Activated T-helper 2 cell treated with anti-CD3 and anti-CD28 coated beads, Interferon-gamma antibody, Interleukin-2, Interleukin-4, amounts not matched to agents 10 μg/mL and 5 μg/mL and 100 μg/mL, durations not matched to agents 14 hours and 24 hours and 36 hours (primary cell): ENCODE measurements at places on chromosomes 3 and 15.

DNA sequence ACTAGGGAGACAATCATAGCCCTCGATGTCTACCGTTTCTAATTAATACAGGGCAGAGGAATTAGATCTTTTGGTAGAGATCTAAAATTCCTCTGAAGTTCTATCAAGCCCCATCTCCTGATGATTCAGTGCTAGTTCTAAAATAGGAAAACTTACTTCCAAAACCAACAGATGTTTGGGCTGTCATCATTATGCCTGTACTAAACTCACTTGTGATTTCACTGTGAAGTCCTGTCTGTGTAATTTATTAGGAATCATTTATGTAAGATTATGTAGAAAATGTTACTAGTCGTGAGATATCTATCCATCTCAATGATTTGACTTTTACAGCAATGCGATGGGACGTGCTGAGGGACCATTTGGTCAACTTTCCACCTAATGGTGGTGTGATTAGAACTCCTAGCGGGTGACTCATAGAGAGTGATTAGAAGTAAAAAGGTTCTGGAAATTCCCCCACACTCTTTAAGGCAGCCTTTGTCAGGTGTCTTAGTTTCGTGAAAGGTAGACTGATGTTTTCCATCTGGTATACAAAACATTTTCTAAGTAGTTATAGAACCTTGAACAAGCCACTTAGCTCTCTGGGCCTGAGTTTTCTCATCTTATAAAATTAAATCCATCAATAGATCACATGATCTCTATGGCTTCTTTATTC is 34.2 kb downstream of the LIPC start:
- no peaks in the 10 kb centered on the region for H3K36me3 ChIP-seq
- H3K4me3 ChIP-seq, result no peak overlapping the region
- no peaks in the 10 kb centered on the region for H3K27me3 ChIP-seq
- H3K27ac ChIP-seq, result peak overlapping the region; percentile 20
- H3K4me1 ChIP-seq, result peaks cover 56% of the 10 kb centered on the region

- peaks cover 4% of the 10 kb centered on the region for H3K36me3 ChIP-seq
- no peak for DNase-seq
- no peak overlapping the region for H3K27ac ChIP-seq
- no peaks in the 10 kb centered on the region for H3K4me1 ChIP-seq
- H3K27me3 ChIP-seq, result peaks cover 24% of the 10 kb centered on the region
- H3K4me3 ChIP-seq, result no peak overlapping the region
Measured at GRCh38 chr3:13289771-13290285, 130.3 kb downstream of the NUP210 start.

- no peaks in the 10 kb centered on the region for H3K36me3 ChIP-seq
- no peak overlapping the region for H3K27ac ChIP-seq
- H3K4me3 ChIP-seq, result no peak overlapping the region
- no peaks in the 10 kb centered on the region for H3K4me1 ChIP-seq
- H3K27me3 ChIP-seq, result no peaks in the 10 kb centered on the region
- DNase-seq, result no peak
Measured at GRCh38 chr3:104669083-104669482, 697.6 kb upstream of the ALCAM start.

DNA sequence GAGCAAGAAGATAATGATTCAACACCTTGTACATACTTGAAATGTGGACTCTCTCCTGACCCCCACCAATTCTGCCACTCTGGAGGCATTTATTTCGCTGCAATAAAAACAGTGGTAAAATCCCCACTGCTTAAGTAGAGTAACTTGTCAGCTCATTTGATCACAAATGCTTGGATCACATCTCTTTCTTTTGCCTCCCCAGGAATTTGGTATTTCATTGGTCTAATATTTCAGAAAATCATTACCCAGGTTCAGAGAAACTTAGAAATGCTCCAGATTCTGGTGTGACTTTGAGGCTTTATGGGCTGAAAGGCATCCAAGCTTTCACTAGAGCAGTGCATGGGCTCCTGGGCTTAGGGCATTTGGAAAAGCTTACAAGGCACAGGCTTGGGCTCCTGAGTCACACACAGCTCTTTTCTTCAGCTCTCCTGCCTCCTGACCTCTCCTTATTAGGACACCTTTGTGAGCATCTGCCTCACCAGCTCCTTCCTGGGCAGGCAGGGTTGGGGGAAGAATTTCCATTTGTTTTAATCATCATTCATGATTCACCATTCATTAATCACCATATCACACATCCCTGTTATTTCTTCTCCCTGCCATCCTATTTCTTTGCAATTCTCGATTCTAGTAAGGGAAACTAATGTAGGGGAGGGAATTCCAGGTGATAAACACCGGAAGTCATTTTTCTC is 22.5 kb downstream of the CDCP1 start:
- no peaks in the 10 kb centered on the region for H3K27me3 ChIP-seq
- peaks cover 60% of the 10 kb centered on the region for H3K4me1 ChIP-seq
- H3K4me3 ChIP-seq, result no peak overlapping the region

DNA sequence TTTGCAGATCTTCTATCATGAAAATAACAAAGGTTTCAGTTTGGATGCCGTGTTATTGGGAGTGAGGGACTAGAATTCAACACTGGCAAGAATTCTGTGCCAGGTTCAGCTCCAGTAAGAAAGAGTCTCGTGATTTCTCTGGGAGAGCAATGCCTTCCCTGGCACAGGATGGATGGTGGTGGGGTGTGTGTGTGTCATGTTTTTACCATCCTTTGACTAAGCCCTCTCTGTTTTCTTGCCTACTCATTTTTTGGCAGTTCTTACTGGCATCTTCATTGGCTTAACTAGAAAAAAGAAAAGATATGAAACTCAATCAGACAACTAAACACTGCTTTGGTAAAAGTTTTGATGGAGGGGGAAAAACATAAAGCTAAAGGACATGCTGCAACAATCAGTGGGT is 86.6 kb downstream of the FMN1 start:
- H3K36me3 ChIP-seq, result no peaks in the 10 kb centered on the region
- no peak overlapping the region for H3K4me3 ChIP-seq
- no peak for DNase-seq
- H3K4me1 ChIP-seq, result peaks cover 6% of the 10 kb centered on the region

GRCh38 chr3:37888421-37888820 is 26.7 kb downstream of the CTDSPL start:
- H3K36me3 ChIP-seq, result no peaks in the 10 kb centered on the region
- H3K4me1 ChIP-seq, result peaks cover 4% of the 10 kb centered on the region
- H3K27ac ChIP-seq, result no peak overlapping the region
- H3K4me3 ChIP-seq, result no peak overlapping the region
- no peak for DNase-seq
- no peaks in the 10 kb centered on the region for H3K27me3 ChIP-seq

DNA sequence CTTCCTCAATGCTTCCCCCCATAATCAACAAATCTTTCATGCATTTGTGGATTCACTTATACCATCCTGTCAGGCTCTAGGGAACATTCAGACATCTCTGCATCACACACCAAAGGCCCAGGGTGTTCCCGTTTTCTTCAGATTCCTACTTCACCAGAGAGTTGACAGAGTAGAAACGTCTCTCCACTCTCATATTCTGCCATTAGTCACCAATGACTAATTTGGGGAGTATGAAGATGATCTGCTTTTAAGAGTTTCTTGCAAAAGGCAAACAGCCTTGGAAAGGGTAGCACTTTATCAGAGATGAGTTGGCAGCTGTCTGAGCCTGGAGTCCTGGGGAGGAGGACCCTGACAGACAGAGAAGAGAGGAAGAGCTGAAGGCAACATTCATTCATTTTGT is 55.8 kb upstream of the DGKG start:
- H3K27me3 ChIP-seq, result peaks cover 10% of the 10 kb centered on the region
- no peak overlapping the region for H3K4me3 ChIP-seq
- H3K4me1 ChIP-seq, result peaks cover 12% of the 10 kb centered on the region
- H3K36me3 ChIP-seq, result no peaks in the 10 kb centered on the region
- no peak overlapping the region for H3K27ac ChIP-seq
- no peak for DNase-seq

DNA sequence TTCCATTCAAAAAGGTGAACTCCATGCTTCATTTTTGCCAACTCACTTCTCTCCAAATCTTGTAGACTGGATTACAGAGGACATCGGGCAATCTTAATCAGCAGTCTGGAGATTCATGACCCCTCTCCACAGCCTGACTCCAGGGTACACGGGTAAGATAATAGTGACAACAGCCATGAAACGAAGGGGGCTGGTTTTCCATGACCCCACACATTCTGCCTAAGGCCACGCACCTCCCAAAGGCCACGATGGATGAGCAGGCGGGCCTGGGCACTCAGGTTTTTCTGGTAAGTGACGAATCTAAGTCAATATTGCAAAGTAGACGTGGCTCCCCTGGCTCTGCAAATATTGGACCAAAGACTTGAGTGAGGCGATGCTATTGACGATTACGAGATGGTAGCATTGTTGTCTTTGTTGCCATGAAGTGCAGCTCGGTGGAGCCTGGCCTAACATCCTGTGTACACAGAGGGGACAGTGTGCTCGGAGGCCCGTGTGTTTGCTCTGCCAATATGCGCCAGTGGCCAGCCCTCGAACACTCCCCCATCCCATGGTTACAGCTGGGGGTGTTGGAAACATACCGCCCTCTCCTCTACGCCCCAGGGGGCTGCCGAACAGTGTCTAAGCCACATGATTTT is 119.1 kb downstream of the OPA1 start:
- no peak overlapping the region for H3K4me3 ChIP-seq
- no peak for DNase-seq
